NCI-H187 (cell line): ENCODE measurements at places on chromosomes 13 and 19.
A peak's percentile ranks its signal among the peaks of the same experiment; 100 is the strongest.

DNA sequence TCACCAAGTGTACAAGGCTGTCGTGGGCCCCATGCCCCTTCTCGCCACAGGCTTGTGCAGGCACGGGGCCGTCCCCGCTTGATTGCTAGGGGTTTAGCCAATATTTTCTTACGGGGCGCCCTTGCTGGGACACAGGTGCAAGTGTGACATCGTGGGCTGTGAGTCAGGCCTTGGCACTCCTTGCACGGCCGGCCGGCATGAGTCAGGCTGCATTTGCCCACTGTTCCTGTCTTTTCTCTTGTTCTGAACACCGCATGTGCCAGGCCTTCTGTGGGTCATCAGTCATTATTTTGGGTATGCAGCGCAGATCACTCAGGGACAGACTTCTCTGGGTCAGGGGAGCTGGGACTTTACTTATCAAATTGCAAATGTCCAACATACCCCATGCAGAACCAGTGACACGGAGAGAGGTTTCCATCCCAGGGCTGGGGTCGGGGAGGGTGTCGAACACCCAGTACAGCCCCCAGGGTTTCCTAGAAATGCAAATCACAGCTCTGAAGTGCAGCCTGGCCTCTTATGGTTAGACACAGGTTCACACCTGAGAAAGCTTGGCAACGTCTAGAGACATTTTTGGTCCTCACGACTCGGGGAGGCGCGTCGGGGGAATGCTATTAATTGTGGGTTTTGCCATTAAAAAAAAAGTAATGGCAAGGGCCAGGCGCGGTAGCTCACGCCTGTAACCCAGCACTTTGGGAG lies 22.5 kb upstream of the KLF2 start:
- no peak for DNase-seq

GRCh38 chr19:45881909-45882528 lies 3.9 kb downstream of the IRF2BP1 start:
- no peak for DNase-seq

GRCh38 chr19:37932985-37933936 lies 26.3 kb downstream of the SIPA1L3 start:
- peak; percentile 36 for DNase-seq

- no peak for DNase-seq
Observed at GRCh38 chr19:17522988-17523872, 11.8 kb downstream of the PGLS start.

DNA sequence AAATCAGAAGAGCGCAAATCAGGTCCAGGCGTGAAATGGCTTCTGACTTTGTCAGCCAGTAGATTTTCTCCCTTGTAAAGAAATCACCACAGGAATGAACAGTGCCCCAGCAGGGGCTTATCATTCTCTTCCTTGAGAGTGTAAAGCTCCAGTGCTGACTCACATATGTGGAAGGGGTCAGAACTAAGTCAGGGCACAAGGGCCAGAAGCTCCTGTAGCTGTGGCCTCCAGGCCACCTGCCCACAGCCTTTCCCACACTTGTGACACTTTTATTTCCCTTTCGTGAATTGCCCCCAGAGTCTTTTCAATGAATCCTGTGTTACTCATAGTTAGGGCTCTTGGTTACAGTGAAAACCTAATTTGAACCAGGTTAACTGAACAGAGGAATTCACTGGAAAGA lies 99.6 kb downstream of the SUCLA2 start:
- DNase-seq, result no peak

DNA sequence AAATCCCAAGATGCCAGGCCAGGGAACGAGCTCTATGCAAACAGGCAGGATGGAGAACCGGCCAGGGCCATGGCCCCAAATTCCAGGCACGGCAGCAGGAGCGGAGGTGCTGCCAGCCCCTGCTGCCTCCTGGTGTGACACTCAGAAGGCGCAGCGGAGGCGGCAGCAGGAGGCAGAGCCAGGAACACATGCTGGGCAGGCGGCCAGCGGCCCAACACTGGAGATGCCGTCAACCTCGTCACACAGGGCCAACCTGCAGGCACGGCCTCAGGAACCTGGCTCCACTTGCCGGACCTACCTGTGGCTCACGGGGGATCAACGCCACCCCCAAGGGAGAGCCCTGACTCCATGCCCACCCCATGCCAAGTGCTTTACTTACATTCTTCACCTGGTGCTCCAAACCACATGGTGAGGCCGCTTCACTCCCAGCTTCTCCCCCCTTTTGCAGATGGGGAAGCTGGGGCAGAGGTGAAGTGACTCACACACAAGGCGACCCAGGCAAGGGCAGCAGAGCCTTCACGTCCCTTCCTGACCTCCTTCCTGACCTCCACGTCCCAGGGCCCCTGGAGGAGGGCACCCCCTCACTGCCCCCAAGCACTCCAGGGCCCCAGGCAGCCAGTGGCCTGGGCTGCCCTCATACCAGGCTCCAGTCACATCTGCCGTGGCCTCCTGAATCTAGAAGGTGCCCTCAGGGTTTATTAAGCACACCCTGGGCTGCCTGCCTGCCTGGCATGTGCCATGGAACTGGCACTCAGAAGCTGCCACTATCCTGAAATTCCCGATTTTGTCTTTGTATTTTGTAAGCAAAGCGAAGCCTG lies 43.5 kb downstream of the GGACT start:
- DNase-seq, result no peak

- DNase-seq, result no peak
Observed at GRCh38 chr19:1598777-1599459, 6.3 kb upstream of the MBD3 start.

DNA sequence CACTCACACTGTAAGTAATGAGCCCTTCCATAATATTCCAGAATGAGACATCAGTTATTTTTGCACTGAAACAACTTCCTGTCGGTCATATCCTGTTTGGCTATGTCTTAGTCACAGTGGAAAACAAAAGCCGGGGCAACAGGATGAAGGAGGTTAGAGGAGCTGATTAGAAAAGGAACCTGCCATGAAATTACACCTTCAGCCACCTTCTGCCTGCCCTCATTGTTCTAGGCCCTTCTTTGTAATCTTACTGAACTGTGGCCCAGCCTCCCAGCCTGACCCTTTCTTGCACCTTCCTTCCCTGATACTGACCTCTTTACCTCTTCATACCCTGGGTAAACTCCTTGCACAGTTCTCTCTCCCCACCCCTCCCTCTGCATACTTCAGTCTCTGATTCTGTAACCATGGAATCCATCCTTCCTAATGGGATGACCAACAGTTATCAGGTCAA lies 67.3 kb downstream of the DOCK9 start:
- no peak for DNase-seq

DNA sequence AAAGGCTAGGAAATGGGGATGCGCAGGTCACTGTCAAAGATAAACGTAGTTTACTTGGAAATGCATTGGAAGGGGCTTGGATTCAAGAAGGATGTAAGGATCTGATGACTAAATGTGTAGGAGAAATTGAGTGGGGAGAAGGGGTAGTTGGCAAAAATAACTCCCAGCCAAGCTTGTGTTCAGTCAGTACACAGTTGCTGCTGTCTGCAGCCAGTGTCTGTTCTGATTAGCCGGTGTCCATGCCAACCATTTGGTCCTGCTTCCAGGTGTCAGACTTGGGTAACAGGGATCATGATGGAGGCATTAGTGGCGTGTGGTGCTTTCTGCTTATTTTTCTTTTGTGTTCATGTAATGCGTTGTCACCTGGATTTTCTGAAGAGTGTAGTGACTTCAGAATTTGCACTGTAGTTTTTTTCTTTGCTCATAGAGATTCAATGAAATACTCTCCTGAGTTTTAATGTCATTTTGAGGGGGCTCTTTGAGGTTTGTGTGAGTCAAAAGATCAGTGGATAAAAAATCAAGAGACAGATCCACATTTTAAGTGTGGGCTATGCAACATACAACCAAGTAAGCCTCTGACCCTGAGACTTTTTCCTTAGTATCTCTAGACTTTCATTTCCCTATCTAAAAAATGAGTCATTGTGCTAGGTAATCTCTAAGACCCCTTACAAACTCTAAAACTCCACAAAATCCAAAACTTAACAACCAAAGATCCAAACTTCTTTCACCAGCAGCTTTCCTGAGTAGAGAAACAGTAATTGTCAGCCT lies 103.9 kb downstream of the WDFY2 start:
- DNase-seq, result no peak

GRCh38 chr19:4913996-4914735 lies 4.9 kb downstream of the UHRF1 start:
- DNase-seq, result no peak

- DNase-seq, result no peak
Observed at GRCh38 chr13:34116651-34117050, 298.7 kb downstream of the RFC3 start.

GRCh38 chr19:19329126-19329525 lies 8.5 kb downstream of the MAU2 start:
- DNase-seq, result no peak

DNA sequence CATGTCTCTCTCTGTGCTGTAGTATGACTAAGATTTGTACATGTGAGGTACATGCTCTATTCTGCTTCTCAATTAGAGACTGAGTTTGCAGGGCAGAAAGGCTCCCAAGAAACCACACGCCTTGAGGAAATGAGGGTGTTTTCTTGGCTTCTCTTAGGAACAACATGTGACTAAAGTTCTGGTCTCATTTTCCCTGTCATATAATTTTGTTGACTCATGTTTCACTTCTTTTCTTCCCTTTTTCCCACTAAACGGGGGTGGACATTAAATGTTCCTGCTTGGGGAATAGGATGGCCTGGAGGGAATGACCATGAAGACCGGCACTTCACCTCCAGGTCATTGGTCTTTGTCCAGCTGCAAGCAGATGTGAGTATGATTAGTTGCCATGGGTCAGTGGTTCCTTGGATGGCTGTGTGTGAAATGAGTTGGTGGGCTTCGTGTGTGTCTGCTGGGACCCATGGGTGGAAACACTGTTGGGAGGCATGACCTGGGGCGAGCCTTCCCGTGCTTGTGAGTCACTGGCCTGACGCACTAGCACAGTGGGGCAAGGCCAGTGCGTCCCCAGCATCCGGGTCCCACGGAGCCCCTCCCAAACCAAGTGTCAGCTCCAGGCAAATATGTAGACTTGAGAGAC lies 56.6 kb downstream of the COL4A1 start:
- DNase-seq, result no peak

- DNase-seq, result no peak
Observed at GRCh38 chr19:58058467-58058866, 615 bp upstream of the ZNF135 start.

GRCh38 chr19:4576016-4576933 lies 16.8 kb upstream of the SEMA6B start:
- peak; percentile 29 for DNase-seq

DNA sequence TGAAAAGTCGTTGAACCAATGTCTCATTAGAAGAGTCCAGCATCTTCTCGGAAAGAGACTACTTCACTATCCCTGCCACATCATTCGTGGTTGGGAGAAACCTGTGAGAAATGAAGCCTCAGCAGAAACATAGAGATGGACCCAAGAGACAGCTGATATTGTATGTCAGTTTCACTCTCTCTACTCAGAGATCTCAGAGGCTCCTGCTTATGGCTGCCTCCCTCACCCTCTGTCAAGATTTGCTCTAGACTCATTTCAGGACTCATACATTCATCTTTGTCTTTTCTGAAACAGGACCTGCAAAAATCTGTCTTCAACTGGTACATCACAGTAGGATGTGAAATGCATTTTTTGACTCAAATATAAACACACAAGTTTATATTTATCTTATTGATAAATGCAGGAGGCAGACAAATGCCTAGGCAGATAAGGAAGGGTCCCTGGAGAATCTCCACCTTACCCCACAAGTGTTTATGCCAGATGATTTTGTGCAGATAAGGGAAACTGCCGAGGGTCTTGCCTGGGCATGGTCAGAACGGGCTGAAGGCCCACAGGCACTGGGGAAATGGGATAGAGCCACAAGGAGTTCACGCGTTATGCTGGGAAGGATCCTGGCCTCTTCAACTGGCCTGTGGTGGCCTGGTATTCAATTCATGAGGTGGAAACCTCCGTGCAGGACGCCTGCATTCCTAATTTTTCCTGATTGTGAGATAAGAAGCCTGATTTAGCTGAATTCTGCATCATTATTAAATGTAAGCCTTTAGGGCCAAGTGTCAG lies 1834.0 kb upstream of the PCDH20 start:
- DNase-seq, result no peak

DNA sequence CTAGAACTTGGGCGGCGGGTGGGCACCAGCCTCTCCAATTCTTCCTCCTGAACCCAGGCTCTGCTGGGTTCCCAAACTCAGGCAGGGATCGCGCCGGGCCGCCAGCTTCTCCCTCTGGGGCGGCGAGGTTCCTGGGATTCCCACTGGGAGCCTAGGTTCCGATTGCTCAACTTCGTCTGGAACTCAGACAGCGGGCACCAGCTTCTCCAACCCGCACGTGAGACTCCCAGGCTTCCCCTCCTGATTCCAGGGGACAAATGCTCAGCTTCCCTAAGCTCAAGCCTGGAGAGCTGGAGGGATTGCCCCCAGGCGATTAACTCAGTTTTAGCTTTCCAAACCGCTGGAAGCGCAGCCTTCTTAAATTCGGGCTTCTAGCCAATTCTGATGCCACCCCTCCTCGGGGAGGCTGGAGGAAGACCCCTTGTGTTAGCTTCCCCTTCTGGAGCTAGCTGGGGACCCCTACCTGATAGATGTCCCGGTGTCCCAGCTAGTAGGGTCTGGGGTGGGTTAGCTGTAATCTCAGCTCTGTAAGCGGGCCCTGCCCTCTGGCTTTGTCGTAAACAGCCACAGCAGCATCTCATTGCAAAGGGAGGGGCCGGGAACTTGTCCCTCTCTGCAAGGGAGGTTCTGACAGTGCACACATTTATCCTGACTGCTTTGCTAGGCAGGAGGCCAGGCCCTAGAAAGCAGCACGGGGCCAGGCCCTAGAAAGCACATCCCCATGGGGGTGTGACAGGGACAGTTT lies 671 bp downstream of the MCOLN1 start:
- DNase-seq, result no peak

GRCh38 chr13:37960427-37960826 lies 90.9 kb upstream of the TRPC4 start:
- no peak for DNase-seq

DNA sequence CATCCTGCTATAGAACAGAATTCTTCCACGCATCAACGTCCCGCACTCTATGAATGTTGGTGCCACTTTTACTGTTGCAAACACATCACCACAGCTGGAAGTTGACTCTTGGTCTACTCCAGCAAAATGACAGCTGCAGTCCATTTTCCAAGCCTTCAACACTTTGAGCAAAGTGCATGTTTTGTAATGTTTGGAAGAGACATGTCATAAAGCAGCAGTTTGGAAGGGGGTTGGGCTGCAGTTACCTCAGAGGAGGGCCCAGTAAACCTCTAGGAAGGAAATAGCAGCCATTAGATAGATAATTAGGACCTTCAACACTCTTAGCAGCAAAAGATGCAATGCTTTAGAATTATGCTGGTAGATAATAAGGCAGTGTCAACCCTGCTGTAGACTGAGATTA lies 323.6 kb downstream of the TDRD3 start:
- DNase-seq, result no peak

- no peak for DNase-seq
Observed at GRCh38 chr19:44776402-44777096, 1.1 kb upstream of the CBLC start.

DNA sequence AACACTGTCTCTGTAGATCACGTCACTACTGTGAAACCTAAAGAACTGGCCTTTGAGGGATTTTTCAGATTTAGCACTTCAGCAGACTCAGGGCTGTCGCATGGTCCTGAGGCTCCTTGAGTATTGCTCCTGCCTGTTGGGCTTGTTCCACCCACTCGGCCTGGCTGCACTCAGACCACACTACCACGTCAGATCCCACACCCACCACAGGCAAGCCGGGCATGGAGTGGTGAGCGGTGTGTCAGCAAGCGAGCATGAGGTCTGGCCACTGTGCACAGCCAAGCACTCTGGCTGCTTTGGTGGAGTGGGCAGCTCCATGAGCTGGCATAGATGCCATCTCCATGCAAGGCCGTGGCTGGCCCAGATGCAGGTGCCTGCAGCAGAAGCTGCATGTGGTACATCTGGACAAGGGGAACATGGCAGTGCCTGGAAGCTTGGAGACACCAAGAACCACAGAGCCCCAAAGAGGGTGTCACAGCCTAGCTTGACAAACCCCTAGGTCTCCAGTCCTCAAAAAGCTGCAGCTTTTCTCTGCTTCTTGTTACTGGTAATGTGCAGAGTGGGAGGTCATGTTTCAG lies 9.4 kb upstream of the IGFL1 start:
- no peak for DNase-seq
